ENCODE measurements at places on chromosomes 13 and 19. TPM values are rescaled to one million over a fixed set of nuclear protein-coding genes. Genes with fewer than 3 reads are reported as not detected.

Gene ZNF738
- 3.9 TPM for total RNA-seq

Gene SOX21
- total RNA-seq: not detected

Gene SIGLEC11
- total RNA-seq: not detected

Gene NLRP12
- total RNA-seq: 1.1 TPM

Gene GAPDHS
- total RNA-seq: not detected

Gene PNMA8C
- total RNA-seq: not detected

Gene MKNK2
- 113 TPM for total RNA-seq

Gene LYPD5
- total RNA-seq: 2.7 TPM

Measured in glomerular endothelial cell (primary cell).